GM12864 (cell line): ENCODE measurements at places on chromosomes 11 and 22.

- DNase-seq, result no peak
Observed at GRCh38 chr22:28608546-28608945, 71.1 kb downstream of the TTC28 start.

DNA sequence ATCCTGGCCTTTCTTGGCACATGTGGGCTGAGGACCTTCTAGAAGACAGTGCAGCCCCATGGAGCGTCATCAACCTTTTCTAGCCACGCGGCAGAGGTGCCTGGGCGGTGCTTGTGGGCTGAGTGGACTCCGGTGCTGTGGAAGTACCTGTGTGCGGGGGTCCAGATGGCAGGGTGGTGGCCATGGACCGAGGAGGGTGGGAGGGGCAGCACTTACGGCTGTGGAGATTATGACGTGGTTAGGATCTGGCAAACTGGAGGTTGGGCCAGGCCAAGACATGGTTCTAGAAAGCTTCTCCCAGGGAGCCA is 2.0 kb downstream of the TUB start:
- DNase-seq, result no peak

DNA sequence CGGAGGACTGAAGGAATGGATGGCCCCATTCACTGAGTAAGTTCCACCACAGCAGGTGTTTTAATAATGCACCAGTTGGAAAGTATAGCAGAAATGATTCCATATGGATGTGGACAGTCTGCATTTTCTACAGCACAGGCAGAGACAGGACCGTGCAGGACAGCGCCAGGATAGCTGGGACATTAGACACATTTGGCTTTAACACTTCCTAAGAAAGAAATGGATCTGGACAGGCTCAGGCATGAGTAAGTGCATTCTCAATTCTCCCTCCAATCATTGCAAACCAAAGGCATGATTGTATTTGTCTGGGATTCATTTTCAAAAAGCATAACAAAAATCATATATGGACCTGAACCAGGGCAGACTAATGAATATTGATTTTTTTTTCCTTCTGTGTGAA is 233.0 kb upstream of the POU2AF2 start:
- no peak for DNase-seq

DNA sequence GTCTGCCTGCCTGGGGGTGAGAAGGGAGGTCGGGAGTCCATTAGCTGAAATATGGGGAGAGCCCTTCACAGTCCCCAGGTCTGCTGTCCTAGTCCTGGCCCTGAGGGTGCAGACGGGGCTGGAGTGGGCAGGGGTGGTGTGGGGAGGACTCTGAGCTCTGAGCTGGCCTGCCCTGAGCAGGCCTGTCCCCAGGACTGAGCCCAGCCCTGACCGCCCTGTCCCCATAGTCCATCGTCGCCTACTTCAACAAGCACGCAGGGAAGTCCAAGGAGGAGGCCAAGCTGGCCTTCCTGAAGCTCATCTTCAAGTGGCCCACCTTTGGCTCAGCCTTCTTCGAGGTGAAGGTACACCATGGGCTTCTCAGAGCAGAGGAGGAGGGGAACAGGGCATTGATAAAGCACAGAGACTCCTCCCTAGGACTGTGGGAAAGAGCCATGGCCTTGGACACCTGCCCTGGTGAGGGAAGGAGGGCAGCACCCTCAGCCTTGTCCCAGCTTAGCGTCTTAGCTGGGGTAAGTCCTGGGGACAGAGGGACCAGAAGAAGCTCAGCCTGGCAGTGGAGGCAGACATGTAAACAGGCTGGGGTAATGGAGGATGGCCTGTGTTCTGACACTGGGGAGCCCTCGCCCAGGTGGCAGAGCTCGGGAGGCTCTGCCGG is 83.7 kb downstream of the MYO7A start:
- DNase-seq, result no peak

GRCh38 chr22:39215426-39216142 is 29.2 kb downstream of the PDGFB start:
- no peak for DNase-seq

DNA sequence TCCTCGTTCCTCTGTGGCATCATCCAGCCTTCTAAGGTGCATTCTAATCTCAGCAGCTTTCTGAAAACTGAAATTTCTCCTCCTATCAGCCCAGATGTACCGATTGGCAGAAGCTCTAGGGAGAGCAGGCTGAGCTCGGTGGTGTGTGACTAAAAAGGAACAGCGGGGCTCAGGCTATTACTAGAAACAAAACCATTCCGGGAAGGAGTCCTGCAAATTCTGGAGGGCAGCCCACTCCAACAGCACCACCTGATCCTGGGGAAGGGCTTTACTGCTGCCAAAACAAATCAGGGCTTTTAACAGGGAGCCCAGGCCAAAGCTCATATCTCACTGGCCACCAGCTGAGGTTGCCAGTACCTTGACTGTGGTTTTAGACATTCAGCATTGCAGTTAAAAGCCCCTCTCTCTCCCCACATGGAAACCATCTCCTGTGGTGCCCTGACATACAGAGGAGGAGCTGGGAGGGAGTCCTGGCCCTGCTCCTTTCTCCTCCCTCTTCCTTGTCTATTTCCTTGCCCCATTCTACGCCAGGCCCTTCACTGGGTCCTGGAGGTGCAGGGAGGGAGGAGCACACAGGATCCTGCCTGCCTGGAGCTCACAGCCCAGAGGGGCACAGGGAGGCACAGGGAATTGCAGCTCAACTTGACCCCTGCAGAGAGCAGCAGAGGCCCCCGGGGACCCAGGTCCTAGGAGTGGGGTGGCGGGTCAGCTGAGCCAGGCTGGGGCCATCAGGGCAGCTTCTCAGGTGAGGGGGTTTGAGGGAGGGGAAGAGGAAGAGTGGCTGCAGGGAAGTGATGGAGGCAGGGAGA is 889 bp downstream of the PLAAT4 start:
- DNase-seq, result no peak

GRCh38 chr11:62552485-62553079 is 6.0 kb upstream of the AHNAK start:
- no peak for DNase-seq

GRCh38 chr11:46801694-46802470 is 44.2 kb downstream of the CKAP5 start:
- no peak for DNase-seq

DNA sequence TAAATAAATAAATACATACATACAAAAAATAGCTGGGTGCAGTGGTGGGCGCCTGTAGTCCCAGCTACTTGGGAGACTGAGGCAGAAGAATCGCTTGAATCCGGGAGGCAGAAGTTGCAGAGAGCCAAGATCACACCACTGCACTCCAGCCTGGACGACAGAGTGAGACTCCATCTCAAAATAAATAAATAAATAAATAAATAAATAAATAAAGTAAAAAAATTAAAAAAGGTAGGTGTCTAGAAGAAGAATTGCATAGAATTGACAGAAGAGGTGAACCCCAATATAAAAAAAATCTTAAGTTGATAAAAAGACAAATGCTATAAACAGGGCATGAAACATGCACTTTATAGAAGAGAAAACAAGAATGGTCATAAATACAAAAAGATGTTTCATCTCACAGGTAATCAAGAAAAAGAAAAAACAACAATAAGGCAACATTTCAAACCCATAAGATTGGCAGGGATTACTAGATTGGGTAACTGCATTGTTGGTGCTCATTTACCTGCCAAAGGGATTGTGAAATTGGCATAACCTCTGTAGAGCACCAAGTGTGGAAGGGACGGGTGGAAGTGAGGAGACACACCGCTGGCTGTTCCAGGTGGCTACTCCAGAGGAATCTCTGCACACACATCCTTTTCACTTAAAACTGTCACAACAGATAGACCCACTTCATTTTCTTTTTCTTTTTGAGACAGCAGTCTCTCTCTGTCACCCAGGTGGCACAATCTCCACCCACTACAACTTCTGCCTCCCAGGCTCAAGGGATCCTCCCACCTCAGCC is 44.7 kb downstream of the NF2 start:
- no peak for DNase-seq

GRCh38 chr11:130441719-130442118 is 6.7 kb upstream of the ADAMTS15 start:
- DNase-seq, result no peak

- DNase-seq, result no peak
Observed at GRCh38 chr11:22065472-22065871, 127.4 kb upstream of the ANO5 start.

DNA sequence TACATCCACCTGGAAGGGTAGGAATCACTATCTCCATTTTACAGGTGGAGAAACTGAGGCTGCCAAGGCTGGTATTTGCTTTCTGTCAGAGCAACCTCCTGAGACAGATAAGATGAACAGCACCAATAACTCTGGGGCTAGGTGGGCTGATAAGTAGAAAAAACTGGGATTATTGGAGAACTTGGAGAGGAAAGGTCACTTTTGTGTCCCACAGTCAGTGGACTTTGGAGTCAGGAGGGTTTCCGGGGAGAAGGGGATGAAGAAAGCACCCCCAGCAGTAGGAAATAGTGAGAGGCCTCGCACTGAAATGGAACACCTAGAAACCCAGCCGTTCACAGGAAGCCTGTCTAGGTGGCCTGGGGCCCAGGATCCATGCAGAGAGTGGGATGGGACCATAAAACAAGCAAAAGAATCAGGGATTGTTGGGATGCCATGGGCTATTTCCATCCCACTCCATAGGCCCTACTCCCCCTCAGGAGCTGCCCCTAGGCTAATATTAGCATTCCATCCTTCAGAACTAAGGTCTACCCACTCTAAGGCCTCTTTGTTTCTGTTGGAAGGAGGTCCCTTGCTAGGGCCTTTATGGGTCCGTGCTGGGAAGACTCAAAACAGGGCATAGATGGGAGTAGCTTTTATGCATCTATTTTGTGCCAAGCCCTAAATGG is 31.0 kb upstream of the FCHSD2 start:
- no peak for DNase-seq

GRCh38 chr22:45208993-45209838 is 31.5 kb downstream of the KIAA0930 start:
- DNase-seq, result no peak

GRCh38 chr11:27076121-27076589 is 35.5 kb downstream of the BBOX1 start:
- no peak for DNase-seq

- no peak for DNase-seq
Observed at GRCh38 chr11:69818231-69818602, 999 bp downstream of the FGF3 start.

GRCh38 chr11:62153087-62153395 is 29.2 kb downstream of the INCENP start:
- DNase-seq, result no peak

DNA sequence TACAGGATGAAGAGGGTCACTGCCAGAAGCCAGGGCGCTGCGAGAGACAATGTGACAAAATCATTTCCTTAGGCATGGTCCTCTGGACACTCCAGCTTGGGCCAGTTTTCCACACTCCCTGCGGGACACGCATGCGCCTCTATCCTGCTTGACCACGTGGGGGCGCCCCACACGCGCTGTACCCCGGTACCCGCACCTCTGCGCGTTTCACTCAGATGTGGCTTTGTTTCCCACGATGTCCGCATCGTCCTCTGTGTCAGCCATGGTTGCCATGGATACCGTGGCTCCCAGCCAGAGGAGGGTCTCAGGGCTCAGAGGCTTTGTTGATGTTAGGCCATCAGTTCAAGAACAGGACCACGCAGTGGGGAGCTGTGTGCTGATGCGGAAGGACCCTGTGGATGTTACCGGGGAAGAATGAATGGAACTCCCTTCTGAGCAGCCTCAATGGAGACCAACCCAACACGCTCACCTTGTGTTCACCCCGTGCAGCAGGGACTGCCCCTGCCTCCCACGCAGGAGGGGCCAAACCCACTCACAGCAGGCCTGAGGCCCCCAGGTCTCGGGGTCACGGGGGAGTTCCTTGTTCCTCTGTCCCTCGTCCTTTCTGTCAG is 101.1 kb upstream of the SLC22A12 start:
- no peak for DNase-seq

- DNase-seq, result no peak
Observed at GRCh38 chr22:45617948-45618347, 53.7 kb upstream of the ATXN10 start.

GRCh38 chr11:133388975-133389568 is 143.2 kb downstream of the OPCML start:
- peak; percentile 30 for DNase-seq

DNA sequence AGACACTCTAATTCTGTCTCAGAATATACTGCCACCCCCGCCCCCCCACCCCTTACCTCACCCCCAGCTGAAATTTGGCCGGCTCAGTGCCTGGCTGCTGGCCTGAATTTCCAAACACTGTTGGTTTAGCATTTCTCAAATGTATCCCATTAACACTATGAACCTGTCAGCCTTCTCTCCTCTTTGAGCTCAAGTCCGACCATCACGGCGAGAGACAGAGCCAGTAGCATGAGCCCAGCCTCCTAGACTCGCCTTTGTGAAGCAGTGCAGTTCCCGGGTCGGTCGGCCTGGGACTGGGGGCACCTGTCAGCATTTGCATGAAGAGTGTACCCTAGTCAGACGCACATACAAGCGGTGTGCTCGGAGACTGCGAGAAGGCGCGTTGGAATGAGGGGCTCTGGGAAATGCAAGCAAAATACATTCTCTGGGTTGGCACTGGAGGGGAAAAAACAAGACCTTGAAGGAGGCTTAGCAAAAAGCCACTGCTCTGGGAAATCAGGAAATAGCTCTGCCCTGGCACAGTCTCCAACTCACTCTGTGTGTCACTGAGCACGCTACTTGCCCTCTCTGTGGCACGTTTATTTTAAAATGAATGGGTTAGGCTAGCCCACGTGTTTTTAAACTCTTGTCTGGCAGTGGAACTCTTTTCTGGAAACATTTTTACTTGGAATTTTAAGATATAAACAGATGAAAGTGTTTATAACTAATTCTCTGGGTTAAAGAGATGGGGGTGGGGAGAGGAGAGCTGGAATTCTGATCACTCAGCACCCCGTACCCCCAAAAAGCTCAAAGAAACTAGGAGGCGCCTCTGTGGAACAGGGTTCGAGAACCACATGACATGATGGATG is 108.3 kb downstream of the TIMP3 start:
- no peak for DNase-seq

GRCh38 chr11:57649826-57650738 is at the start of gene YPEL4:
YPEL4 (minus strand) TSS chr11:57649912; CDS start chr11:57647107, 2,805 bp downstream.
- DNase-seq, result no peak

- peak; percentile 52 for DNase-seq
Observed at GRCh38 chr11:88300888-88301487, 36.5 kb downstream of the CTSC start.

DNA sequence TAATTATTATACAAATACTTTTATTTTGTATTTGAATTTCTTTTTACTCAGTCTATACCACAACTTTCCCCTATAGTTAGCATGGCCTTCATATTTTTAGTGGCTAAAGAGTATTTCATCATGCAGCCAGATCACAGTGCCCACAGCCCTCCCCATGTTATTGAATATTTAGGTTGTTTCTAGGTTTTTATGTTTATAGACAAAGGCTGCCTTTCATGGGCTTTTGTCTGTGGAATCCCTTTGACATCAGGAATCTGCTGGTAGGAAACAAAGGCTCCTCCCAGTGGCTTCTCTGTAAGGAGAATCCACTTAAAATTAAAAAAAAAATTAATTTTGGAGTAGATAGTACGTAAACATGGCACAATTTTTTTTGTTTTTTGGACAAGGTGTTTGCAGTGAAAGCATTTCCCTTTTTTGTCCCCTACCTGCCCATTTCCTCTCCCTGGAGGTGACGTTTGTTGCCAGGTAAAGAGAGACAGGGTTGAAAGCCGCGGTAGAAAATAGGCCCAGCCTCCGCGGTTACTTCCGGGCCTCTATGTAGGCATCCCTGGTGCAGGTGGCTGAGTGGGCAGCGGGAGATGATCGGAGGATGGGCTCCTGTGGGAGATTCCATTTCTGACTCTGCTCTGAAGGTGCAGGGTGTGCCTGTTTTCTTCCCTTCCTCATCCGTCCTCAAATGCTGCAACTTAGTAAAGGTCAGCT is 82.2 kb upstream of the OR4B1 start:
- DNase-seq, result no peak
